Omental fat pad (tissue), 4 donors: ENCODE measurements at places on chromosomes 2 and 18.

- DNase-seq: no peak
Measured at GRCh38 chr2:46540496-46541331, 61.3 kb downstream of the TMEM247 start.

DNA sequence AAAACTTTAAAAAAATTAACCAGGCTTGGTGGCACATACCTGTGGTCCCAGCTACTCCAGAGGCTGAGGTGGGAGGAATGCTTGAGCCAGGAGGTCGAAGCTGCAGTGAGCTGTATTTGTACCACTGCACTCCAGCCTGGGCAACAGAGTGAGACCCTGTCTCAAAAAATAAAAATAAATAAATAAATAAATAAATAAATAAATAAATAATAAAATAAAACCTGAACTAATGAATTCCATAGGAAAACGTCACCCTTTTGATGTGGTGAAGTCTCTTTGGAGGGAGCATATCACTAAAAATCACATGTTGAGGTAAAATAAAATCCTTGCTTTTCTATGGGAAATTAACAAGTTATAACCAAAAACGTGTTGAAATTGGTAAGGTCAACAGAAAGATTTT lies 29.6 kb upstream of the ITGAV start:
- no peak for DNase-seq

DNA sequence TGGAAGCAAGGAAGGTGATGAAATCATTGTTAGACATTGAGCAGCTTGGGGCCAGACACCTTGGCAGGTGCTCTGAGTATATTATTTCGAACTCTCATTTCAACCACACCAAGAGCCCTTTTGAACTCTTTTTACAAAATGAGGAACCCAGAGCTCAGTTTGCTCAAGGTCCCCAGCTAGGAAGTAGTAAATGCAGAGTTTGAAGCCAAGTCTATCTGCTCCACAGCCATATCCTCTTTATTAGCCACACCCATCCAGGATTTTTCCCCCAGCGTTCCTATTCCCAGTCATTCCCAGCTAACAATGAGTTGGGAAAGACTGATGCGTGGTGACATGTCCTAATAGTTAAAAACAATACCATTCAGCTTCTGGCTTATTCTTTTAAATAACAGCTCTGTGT lies 40.2 kb downstream of the SEMA4F start:
- no peak for DNase-seq

DNA sequence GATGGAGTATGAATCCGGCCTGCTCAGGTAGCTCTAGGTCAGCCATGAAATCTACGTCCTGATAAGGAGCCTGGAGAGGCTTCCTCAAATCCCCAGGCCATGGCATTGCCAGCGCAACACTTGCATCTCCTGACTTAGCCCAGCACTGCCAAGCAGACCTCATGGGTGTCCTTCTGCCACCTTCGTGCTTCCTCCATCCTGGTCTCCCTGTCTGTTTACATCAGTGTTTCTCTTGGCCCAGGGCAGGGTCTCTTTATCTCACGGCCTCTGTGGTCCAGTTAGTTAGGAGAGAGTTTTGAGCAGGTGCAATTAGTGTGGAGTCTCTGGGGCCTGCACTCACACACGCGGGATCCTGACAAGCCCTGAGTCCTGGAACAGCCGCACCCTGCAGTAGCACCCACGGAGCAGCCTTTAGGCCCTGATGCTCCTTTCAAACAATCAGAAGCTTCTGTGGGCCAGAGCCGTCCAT lies 193.1 kb upstream of the ARL4C start:
- no peak for DNase-seq

DNA sequence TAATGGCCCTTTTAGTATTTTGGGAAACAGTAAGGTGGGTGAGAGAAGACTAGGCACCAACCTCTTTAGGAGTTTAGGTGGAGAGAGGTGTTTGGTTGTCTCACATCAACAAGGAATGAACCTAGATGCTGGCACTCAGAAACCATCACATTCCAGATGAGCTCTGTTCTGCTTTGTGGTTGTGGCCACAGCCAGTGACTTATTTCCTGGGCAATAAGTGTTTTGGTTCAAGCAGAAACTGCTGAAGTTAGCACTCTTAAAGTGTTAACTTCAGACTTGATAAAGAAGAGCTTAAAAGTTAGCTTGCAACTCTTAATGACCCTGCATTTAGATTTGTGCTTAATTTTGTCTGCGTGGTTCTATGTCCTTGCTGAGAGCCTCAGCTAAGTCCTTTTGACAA lies 929.2 kb downstream of the SLC4A3 start:
- no peak for DNase-seq

- no peak for DNase-seq
Measured at GRCh38 chr2:23505984-23506380, 121.0 kb downstream of the KLHL29 start.

GRCh38 chr2:120444691-120445240 lies 98.8 kb downstream of the INHBB start:
- no peak for DNase-seq

GRCh38 chr2:16746329-16746728 lies 80.7 kb upstream of the CYRIA start:
- no peak for DNase-seq

DNA sequence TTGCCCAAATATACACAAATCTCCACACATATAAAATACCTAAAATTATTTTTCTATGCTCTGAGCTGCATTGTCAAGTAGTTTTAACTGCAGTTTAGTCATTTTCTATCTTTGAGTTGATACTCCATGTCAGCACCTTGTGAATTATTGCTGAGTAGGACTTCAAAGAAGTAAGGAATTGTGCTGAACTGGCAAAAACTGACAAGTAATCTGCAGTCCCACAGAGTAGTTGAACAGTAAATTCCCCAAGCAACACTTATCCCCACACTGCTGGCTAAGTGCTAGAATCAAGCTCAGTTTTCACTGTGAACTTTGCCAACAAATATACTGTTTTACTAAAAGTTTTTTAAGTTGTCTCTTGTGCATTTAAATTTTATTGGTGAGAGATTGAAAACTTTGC lies 141.8 kb upstream of the ST6GAL2 start:
- DNase-seq: no peak

DNA sequence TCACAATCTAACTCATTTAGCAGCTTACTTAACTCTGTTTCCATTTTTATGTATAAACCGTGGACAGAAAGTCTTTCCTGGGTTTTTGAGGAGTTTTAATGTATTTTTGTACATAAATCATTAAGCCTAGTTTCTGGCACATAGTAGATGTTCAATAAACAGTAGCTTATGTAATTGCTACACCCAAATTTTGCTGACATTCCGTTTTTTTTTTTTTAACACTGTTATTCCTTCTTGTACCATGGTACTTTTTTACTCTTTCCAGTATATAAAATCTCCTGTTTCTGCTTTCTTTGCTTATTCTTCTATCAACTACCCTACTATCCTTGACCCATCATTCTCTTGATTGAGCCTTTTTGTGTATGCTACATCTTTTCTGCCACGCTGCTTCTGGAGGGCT lies 1151.3 kb upstream of the CRIM1 start:
- no peak for DNase-seq

DNA sequence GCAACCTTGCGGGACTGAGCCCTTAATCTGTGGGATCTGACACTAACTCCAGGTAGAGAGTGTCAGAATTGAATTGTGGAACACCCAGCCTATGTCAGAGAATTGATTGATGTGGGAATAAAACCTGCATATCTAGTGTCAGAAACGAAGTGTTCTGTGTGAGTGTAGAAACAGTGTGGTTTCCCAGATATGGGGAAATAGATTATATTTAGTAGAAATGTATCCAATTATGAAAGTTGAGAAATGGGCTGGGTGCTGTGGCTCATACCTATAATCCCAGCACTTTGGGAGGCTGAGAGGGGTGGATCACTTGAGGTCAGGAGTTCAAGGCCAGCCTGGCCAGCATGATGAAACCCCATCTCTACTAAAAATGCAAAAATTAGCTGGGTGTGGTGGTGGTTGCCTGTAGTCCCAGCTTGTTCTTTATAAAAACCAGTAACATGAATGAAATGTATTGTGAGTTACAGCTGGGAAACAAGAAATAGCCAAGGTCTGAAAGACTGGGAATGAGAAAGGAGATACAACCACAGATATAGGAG lies 4.3 kb upstream of the TP53I3 start:
- DNase-seq: no peak

- DNase-seq: no peak
Measured at GRCh38 chr2:111071600-111072171, 49.0 kb upstream of the BCL2L11 start.

DNA sequence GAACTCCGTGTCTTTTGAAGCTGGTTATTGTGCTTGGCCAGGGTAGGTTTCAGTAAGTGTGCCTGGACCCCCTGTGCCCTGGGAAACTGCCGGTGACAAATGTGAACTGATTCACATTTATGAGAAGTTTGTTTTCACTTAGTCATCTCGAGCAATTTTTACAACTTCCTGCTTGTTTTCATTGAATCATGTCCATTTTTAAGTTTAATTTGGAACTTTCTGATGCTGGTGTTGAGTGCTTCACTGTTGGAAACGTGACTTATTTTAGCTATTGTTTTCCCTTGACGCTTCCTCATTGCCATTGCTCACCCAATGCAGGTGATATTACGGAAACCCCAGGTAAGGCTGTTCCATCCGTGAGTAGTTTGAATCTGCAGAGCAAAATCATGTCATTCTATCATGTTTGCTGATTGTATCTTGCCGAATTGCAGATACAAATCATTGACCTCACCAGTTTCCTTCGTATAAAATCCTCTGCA lies 97.2 kb downstream of the RTN4 start:
- DNase-seq: no peak
